Epithelial cell of esophagus (primary cell): ENCODE measurements at places on chromosomes 4 and X.
A peak's percentile ranks its signal among the peaks of the same experiment; 100 is the strongest.

DNA sequence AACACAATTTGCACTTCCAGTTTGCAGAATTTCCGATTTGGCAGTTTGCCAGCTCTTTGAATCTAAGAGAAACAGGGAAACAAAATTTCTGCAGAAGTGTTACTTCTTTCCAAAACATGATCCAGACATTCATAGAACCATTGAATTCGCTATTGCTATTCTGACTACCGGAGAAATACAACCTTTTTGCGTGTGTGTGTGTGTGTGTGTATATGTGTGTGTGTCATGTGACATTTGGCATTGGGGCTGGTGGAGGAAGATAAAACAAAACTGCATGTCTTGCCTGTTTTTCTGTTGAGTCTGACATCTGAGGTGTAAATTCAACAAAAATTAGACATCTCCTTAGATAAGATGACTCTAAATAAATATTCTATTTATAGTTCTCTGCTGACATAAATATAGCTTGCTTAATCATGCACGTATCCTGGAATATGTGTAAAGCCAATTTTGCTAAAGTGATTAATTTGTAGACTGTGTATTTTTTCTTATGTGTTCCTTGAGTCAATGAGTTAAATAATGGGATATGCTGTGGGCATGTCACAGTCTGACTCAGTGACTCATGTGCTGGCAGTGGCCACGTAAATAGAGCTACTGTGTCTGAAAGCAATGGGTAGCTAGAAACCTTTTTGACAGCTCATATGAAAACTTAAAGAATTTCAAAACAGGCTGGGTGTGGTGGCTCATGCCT is 98.9 kb downstream of the HPGD start:
- DNase-seq = peak; percentile 98

GRCh38 chr4:108527723-108528122 is 92.7 kb upstream of the RPL34 start:
- no peak for DNase-seq

GRCh38 chrX:11364835-11365234 is 71.6 kb downstream of the AMELX start:
- DNase-seq = no peak

- DNase-seq = no peak
Observed at GRCh38 chr4:8132947-8133705, 25.5 kb downstream of the ABLIM2 start.

DNA sequence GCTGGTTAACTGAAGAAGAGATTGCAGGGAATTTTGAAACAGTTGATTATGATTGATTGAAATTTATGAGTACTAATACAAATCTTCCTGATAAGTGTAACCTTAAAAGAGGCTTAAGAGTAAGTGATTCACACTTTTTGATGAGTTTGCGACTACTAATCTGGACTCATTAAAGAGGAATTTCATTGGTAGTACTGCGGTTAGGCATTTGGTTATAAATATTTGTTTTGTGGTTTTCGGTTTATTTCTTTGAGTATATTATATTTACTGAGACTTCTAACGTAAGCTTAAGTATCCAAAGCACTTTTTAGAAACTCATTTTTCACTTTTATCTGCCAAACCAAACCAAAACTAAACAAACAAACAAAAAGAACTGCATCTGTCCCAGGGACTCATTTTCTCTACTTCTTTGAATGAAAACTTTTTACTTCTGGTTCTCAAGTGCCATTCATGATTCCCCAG is 20.7 kb downstream of the SLIT2 start:
- DNase-seq = peak; percentile 80

- no peak for DNase-seq
Observed at GRCh38 chrX:47194194-47194787, 662 bp downstream of the UBA1 start.

DNA sequence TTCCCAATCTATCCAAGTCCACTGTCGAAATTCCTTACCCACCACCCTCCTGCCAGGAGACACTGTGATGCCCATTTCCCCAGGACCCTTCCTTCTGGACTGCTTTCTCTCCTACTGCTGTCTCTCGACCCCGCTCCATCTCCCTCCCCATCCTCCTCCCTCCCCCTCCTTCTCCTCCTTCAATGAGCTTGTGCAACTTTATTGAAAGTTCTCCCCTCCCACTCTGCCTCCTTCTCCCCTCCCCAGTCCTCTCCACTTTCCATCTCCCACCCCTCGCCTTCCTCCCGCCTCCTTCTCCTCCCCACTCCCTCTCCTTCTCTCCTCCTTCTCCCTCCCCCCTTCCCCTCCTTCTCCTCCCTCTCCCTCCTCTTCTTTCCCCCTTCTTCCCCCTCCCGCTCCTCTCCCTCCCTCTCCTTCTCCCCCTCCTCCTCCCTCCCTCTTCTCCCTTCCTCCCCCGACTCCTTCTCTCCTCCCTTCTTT is 116.6 kb upstream of the FAT1 start:
- no peak for DNase-seq

DNA sequence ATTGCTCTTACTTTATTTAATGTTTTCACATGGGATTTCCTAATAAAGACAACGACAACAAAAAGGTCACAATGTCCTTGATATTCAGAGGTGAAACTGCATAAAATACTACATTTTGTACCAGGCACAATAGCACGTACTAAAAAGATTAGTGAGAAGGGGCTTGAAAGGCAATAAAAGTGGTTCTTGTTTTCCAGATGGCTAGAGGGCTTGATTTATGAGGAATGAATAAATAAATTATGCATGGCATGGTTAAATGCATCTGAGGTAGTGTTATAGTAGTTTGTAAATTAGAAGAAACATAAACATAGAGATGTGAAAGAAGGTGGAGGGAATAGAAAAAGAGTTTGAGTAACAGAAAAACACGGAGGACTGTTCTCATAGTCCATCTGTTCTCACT is 123.4 kb downstream of the CLCN5 start:
- DNase-seq = no peak

- DNase-seq = peak; percentile 82
Observed at GRCh38 chrX:86047174-86047935, at the start of gene CHM. TSS of gene CHM (minus strand) at chrX:86047558. CDS start at chrX:86047532, 26 bp downstream.

DNA sequence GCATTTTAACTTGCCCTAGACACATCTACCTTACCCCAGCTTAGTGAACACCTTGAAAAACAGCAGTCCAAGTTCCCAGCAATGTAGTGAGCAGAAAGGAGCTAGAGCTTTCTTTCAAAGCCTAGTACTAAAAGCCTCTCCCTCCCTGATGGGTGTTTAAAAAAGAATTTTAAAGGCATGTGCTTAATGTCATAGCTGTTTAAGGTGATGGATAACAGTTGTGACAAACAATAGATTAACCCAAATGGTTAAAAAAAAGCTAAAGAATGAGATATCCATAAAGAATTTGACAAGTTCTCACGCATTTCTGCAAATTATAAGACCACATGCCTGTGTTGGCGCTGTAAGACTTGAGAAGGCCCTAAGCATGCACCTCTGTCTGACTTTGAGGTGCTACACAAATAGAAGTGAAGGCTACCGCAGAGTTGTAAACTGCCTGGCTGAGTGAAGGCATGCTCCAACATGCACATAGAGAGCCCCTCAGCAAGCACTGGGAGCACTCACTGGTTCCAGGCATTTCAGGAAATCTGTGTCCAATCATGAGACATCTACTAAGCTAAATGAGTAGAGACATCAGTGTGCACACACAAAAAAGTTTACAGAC is 94.0 kb downstream of the PHF8 start:
- DNase-seq = peak; percentile 19

GRCh38 chr4:75584067-75584466 is 28.2 kb downstream of the ODAPH start:
- DNase-seq = no peak

DNA sequence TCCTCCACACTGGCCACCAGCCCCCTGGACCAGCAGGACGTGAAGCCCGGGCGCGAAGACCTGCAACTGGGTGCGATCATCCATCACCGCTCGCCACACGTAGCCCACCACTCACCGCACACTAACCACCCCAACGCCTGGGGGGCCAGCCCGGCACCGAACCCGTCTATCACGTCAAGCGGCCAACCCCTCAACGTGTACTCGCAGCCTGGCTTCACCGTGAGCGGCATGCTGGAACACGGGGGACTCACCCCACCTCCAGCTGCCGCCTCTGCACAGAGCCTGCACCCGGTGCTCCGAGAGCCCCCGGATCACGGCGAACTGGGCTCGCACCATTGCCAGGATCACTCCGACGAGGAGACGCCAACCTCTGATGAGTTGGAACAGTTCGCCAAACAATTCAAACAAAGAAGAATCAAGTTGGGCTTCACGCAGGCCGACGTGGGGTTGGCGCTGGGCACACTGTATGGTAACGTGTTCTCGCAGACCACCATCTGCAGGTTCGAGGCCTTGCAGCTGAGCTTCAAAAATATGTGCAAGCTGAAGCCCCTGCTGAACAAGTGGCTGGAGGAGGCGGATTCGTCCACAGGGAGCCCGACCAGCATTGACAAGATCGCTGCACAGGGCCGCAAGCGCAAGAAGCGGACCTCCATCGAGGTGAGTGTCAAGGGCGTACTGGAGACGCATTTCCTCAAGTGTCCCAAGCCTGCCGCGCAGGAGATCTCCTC is 600 bp downstream of the POU3F4 start:
- DNase-seq = no peak

DNA sequence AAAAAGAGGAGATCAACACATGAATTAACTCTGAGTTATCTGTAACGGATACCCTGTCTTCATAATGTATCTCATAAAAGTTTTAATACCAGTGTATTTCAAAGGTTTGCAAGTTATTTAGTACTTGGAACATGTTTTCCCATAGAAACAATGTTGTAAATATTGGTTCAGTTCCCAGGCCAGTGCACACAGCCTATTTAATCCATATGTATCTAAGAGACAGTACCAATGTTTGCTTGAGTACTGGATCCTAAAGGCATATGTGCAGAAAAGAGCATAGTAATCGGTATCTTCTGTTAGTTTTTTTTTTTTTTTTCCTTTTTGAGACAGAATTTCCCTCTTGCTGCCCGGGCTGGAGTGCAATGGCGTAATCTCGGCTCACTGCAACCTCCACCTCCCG is 46.1 kb downstream of the SLIT2 start:
- DNase-seq = no peak

DNA sequence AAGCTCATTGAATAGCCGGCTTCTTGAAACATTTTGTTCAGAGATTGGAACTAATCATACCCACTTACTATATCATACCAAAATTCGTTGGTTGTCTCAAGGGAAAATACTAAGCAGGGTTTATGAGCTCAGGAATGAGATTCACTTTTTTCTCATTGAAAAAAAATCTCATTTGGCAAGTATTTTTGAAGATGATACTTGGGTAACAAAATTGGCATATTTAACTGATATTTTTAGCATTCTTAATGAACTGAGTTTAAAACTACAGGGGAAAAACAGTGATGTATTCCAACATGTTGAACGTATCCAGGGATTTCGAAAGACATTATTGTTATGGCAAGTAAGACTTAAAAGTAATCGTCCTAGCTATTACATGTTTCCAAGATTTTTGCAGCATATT is 6.4 kb downstream of the FAM200B start:
- DNase-seq = no peak

- no peak for DNase-seq
Observed at GRCh38 chr4:3413675-3414420, 27.9 kb upstream of the HGFAC start.

DNA sequence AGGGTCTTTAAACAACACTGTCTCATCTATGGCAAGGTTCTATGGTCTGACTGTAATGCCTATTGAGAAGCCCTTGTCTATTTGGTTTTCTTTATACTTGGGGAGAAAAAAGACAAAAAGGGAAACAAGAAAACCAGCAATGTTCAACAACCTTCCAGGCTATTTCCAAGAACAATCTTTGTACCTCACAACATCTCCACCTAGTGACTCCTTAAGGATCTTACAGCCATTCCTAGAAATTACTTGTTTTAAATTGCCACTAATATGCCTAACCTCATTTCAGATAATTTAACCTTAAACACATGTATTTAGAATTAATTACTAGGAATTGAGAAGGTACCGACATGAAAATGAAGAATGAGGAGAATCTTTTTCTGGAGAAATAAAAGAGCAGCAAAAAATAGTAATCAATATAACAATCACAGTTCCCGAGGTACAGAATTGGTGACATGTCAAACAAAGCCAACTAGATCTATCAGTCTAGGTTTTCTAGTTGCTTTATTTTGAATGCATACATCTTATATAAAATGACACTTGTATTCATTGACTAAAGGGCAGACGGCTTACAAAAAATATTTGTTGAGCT is 1.6 kb upstream of the RBM46 start:
- DNase-seq = peak; percentile 59

GRCh38 chr4:4673070-4673469 is 131.2 kb upstream of the STX18 start:
- peak; percentile 24 for DNase-seq

DNA sequence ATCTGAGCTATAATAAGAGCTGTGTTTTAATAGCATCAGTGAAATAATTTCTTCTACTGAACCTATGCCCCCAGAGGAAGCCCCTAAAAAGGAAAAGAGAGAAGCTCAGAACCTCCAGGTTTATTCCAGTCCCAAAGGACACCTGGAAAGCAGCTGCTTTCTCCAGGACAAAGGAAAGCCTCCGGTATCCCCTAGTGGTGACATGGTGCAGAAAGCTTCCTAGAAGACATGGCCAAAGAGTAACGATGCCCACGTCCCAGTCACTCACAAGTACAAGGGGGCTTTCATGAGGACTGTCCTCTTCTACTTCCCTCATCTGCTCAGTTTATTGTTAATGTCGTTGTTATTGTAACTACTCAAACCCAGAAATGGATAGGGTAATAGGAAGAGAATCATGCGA is 343.9 kb downstream of the UNC5C start:
- DNase-seq = no peak

GRCh38 chr4:125735102-125735501 is 420.3 kb downstream of the FAT4 start:
- DNase-seq = peak; percentile 88
